ENCODE measurements at places on chromosomes 1 and 21.

GRCh38 chr1:197235355-197235754, 32.7 kb upstream of the CRB1 start:
- no peak for DNase-seq

DNA sequence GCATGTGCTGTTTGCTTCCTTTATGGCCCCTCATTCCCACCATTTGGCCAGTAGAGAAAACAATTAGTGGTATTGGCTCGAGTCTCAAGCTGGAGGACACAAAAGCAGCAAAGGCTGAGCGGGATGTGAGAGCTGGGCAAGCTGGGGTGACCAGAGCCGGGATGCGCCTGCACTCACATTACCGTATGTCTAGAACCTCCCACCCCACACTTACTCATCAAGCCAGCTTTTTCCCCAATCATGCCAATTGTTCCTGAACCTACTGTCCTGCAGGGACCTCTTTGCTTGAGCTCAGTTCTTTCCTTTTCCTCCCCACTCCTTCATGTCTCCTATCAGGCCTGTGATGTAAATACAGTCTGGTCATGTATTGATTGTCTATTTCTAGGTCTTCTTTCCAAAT, 45.9 kb downstream of the KIRREL1 start:
- DNase-seq: no peak

GRCh38 chr21:34148826-34149558, 75.6 kb downstream of the MRPS6 start:
- DNase-seq: no peak

DNA sequence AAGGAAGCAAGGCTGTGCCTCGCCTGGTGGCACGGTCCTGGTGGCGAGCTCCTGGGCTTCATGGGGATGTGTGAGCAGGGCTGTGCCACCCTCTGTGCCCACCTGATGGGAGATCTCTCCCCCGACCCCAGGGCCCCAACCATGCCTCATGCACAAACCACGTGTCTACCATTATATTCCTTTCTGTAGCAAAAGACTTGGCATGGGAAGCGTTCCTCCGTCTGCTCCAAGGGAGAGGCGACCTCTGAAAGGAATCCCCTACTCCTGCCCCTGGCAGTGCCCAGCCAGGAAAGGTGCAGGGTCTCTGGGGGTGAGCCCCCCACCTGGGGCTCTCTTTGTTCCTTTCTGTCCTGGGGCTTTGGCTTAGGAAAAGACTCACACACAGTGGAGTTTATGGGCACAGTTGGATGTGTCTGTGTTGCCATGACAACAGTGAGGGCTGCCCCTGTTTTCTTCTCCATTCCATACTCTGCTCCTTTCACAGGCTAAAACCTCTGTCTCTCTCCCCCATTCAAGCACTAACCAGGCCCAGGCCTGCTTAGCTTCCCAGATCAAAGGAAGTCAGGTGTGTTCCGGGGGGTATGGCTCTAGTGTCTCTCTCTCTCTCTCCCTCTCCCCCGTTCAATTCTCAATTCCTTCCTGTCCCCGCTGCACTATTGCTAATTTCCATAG, 21.4 kb upstream of the LRRN2 start:
- no peak for DNase-seq

DNA sequence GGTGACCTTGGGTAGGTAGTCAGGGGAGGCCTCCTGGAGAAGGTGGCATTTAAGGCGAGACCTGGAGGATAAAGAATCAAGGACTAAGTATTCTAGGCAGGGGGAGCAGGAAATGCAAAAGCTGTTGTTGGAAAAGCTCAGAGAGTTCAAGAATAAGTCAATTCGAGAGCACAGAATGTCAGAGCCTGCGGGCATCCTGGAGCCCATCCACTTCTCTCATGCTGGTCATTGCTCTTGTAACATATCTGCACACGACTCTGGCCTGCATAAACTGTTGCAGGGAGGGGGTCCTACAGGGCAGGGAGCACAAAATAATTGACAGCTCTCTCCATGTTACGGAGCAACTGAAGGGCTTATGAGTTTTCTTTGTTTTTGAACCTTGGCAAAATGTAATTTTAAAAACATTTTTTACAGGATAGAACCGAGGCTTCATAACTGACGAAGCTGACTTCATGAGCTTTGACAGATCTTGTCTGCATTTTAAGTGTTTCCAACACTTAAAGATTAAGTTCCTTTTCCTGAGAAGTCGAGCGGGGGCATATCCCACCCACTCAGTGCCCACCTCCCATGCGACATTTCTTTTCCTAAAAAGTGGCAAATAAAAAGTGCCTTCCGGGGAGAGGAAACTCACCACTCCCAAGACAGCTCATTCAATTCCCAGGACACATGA, 4.2 kb downstream of the PLA2G5 start:
- no peak for DNase-seq

DNA sequence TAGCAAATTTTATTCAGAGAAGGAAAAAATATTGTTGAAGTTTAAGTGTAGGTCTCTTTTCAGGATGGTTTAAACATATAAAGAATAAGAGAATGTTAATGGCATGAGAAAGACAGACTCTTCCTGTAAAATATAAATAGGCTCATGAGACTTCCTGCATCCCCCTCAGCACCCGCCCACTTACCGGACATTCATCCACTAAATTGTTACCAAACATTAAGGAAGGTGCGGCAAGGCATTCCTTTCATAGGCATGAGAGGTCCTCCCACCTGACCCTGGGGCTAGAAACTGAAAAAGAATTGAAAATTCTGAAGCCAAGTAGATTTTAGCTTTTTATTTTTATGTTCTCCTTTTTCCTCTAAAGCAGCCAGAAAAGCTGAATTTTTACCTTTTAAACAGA, 10.6 kb upstream of the USP1 start:
- no peak for DNase-seq

DNA sequence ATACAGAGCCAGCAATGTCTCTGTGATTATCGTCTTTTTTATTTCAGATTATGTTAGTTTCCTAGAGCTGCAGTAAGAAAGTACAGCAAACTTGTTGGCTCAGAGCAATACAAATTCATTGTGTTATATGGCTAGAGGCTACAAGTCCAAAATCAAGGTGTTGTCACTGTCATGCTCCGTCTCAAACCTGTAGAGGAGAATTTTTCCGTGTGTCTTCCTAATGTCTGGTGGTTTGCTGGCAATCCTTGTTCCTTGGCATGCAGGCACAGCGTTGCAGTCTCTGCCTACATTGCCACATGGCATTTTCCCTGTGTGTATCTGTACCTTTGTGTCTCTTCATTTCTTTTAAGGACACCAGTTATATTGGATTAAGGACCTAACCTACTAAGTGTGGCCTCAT, 244.4 kb downstream of the LRRIQ3 start:
- peak; percentile 2 for DNase-seq

DNA sequence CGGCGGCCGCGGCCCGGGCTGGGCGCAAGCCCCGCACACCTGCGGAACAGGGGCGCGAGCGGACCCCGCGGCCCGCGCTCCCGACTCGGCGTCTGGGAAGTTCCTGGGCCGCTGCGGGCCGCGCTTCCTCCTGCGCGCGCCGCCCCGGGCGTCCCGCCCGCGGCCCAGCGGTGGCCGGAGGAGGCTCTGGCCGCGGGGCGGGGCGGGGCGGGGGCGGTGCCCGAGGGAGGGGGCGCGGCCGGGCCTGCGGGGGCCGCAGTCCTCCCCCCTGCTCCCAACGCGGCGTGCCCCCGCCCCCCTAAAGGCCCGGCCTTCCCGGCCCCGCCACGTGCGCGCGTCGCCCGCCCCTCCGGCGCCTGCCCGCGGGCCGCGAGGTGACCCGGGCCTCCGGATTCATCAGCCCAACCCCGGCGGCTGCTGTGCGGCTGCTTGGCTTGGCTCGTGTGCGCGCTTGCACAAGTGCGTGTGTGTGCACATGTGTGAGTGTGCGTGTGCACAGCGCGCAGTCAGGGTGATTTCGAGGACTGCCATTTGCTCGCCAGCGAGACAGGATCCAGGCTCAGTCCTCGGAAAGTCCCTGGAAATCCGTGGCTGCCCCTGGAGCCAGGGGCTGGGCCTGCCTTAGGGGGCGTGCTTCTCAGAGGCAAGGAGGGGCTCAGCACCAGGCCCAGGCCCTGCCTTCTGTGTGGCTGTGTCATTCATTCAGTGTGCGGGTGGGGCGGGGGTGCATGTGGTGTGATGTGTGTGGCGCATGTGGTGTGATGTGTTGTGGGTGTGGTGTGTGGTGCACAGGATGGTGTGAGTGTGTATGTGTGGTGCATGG, at the start of gene C2CD2:
Gene C2CD2 (minus strand): TSS at position 188 of the 823 bp plus-strand sequence. CDS start 370 bp downstream, outside the sequence.
- DNase-seq: peak; percentile 30

GRCh38 chr1:17304151-17304825, 3.7 kb upstream of the PADI4 start:
- no peak for DNase-seq

DNA sequence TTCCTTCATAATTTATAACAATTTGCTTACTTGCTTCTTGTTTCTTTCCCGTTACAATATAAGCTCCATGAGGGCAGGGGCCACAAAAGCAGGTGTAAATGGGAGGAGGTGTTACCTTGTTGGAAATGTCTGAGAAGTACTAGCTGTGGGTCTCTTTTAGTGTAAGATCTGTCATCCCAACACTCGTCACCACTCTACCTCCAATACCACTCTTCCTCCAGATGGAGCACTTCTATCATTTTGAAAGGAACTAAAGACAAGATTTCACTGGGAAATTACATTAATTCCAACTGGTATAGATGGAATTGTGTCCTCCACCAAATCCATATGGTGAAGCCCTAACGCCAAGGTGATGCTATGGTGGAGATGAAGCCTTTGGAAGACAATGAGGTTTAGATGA, 53.0 kb upstream of the CPLANE2 start:
- no peak for DNase-seq

- DNase-seq: no peak
Measured at GRCh38 chr1:162003830-162004215, 19.8 kb downstream of the OLFML2B start.

DNA sequence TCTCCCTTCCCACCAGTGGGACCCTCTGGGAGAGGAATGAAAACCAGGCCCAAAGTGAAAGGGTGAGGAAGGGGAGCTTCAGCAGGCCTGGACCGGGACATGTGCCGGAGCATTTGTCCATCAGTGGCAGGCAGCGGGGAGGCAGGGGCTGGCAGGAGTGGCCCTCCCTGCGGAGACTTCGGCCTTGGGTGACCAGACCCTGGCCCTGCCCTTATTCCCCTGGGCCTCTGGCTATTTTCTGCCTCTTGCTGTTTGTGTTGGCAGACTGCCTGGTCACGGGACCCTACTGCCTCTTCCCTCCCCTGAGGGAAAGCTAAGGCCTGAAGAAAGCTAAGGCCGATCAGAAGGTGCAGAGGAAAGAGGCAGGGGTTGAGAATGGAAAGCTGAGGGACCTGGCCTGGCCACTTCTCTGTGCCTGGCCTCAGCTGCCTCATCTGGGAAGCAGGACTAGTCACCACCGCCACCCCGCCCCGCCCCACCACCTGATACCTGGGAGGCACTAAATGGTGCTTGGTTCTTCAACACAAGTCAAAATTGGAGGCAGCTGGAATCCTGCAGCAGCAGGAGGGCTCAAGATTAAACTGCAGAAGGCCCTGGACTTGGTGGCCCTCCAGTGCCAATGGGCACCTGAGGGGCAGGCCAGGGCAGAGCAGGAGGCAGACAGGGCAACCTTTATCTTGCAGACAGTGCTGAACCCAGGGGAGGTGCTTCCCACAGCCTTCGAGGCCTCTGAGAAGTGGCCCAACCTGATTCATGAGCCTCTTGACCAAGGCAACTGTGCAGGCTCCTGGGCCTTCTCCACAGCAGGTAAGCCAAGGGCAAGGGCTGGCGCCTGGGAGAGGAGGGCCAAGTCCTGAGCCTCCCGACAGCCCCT, 7.9 kb downstream of the TINAGL1 start:
- DNase-seq: no peak

DNA sequence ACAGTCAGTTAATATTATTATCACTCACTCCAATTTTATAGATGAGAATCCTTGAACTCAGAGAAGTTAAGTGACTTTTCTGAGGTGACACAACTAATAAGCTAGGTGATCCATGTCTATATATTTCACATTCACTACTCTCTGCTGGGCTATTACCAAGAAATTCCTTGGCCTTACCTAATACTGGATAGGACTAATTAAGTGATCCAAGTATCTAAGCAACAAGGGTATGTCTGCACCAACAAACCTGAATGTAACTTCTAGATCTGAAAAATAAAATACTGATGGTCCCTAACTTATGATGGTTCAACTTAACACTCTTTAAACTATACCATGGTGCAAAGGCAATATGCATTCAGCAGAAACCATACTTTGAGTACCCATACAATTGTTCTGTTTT, 14.8 kb upstream of the CASQ2 start:
- DNase-seq: no peak

- DNase-seq: no peak
Measured at GRCh38 chr1:60066001-60066400, 7.6 kb downstream of the C1orf87 start.

DNA sequence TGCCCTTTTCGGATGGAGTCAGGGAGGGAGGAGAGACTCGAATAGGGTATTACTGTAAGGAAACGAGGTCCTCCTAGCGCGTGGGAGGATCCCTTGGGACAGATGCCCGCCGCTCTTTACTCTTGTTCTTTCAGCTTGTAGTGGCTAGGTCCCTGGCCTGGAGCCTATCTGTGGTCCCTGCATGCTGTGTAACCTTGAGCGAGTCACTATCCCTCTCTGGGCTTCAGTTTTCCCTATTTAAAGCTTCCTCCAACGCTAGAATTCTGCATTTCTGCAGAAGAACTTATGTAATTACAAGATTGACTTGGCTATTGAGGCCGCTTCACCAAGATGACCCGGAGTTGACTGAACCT, 744 bp downstream of the MIER1 start:
- DNase-seq: no peak

DNA sequence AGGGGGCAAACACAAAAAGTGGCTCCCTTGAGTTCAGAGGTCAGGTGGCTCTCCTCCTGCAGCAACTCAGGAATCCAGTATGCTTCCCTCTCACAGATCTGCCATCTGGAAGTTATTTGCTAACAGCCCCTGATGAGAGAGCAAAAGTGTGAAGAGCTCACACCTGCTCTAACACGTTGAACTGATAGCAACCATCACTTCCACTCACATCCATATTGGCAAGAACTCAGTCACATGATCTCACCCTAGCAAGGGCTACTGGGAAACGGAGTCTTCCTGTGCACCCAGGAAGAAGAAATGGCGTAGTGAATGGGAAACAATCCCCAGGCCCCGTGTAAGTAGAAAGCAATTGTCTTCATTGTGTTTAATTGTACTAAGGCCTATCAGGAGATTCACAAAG, 20.7 kb upstream of the SLC45A1 start:
- DNase-seq: no peak

DNA sequence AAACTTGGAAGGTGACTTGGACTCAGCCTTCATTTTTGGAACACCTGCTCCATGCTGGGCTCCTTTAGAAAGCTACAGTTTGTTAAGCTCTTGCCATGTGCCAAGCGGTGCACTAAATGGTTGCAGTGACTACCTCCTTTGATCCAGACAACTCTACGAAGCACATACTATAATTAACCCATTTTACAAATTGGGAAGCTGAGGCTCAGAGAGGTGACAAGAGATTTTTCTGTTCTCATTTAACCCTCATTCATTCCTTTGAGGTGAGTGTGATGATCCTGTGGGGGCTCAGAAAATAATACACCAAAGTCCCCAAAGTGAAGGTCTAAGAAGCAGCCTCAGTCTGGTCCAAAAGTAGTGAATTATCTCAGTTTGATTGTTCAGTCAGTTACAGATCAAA, 1.6 kb upstream of the PAQR7 start:
- no peak for DNase-seq

- DNase-seq: no peak
Measured at GRCh38 chr1:214801191-214801590, 198.2 kb downstream of the CENPF start.

Data from C1 segment of cervical spinal cord (tissue), 14 donors.